NCI-H510A (cell line): ENCODE measurements at places on chromosomes 1 and 21.

- no peak for DNase-seq
Observed at GRCh38 chr1:118339400-118340124, 154.5 kb upstream of the SPAG17 start.

DNA sequence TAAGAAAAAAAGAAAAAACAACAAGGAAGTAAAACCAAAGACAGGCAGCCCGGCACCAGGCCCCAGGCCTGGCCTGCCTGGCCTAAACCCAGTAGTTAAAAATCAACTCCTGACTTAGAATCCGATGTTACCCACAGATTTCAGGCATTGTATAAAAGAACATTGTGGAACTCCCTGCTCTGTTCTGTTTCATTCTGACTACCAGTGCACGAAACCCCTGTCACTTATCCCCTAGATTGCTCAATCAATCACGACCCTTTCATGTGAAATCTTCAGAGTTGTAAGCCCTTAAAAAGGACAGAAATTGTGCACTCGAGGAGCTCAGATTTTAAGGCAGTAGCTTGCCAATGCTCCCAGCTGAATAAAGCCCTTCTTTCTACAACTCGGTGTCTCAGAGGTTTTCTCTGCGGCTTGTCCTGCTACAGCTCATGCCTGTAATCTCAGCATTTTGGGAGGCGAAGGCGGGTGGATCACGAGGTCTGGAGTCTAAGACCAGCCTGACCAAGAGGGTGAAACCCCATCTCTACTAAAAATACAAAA, 15.6 kb upstream of the MYOCOS start:
- no peak for DNase-seq

- DNase-seq, result no peak
Observed at GRCh38 chr1:245858022-245858721, 648.9 kb downstream of the SMYD3 start.

DNA sequence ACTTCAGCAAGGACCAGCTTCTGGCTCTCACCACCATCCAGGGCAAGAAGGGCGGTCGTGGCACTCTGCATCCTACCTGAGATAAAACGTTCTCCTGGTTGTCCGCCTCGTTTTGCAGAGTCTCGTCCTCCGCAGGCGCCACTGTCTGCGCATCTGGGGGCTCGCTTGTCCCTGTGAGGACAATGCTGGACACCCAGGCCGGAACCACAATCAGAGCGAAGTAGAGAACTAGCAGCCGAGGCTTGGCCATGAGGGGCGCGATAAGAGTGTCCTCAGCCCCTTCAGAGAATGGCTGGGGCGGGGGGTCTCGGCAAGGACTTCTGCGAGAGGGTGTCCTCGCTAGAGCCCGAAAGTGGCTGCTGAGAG, 505 bp downstream of the OLFML2B start:
- no peak for DNase-seq

GRCh38 chr1:10105484-10105883, 72.7 kb downstream of the UBE4B start:
- DNase-seq, result no peak

GRCh38 chr1:17881761-17882160, 126.6 kb downstream of the ACTL8 start:
- DNase-seq, result no peak

DNA sequence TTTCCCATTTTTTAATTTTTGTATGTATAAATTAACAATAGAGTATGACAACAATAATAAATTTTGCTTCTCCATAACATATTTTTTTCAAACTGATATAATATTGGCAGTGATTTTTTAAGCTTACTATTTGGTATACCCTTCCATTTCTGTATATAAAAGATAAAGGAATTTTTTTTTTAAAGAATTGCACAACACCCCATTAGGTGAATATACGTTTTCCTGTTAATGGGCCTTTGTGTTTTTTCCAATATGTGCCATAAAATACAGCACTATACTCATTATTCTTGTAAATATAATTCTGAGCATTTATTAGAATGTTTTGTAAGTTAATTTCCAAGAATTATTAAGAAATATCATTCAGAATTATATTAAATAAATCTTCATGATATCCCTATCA, 515.2 kb upstream of the RGS18 start:
- DNase-seq, result no peak

GRCh38 chr1:64231654-64232053, 28.2 kb downstream of the UBE2U start:
- no peak for DNase-seq

DNA sequence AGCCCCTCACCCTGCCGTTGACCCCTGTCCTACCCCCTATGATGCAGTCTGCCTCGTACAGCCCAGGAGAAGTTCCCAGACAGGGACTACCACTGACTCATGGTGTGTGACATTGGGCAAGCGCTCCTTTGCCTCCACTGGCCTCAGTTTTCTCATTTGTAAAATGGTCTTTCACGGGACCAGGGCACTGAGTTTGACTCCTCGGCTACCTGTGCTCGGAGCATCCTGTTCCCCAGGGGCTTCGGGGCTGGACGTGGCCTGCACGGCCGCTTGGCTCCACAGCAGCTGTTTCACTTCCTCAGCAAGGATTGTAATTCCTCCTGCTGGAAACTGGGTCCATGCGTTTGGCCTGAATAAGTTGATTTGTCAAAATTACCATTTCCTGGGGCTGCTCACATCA, 277.3 kb downstream of the MATN1 start:
- no peak for DNase-seq

- DNase-seq, result no peak
Observed at GRCh38 chr1:67788238-67788790, 45.0 kb downstream of the GNG12 start.

DNA sequence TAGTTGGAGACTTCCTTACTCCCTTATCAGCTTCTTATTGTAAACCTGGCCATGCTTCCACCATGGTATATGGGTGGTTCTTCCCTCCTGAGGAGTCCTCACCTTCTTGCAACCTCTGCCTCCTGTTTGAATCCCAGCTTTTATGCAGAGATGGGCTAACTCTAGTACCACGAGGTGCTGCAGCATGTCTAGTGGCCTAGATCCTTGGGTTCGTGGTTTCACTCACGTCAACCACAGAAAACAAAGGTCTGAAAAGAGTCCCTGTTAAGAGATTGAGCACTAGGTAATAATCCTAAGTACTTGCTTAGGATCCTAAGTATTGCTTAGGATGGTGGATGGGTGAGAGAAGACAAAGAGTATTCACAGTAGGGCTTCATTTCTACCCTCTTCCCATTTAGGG, 133.7 kb downstream of the FCRL5 start:
- DNase-seq, result no peak

DNA sequence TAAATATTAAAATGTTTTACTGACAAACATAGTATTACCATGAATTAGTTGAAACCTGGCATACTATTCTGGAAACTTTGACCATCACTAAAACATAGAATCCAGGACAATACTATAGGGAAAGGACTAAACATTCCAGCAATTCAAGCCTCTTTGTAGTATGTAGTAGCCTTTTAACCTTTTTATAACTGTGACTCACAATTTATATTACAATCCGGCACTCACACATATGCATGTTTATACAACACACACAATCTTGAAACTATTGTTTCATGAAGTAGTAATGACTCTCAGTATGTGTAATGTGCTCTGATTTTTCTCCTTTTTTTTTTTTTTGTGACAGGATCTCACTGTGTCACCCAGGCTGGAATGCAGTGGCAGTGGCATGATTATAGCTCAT, 64.3 kb downstream of the ANKRD13C start:
- no peak for DNase-seq

GRCh38 chr1:54867717-54868057, 19.3 kb downstream of the DHCR24 start:
- DNase-seq, result no peak

GRCh38 chr21:46021978-46022544, 40.5 kb downstream of the COL6A1 start:
- no peak for DNase-seq

DNA sequence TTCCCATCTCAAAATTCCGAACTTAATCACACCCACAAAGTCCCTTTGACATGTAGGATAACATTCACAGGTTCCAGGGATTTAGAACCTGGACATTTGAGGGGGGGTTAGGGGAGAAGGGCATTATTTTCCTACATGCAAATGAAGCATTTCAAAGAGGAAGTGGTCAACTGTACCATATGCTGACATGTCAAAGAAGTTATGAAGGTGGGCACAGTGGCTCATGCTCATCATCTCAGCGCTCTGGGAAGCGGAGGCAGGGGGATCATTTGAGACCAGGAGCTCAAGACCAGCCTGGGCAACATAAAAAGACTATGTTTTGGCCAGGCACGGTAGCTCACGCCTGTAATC, 35.7 kb downstream of the PTP4A2 start:
- DNase-seq, result no peak
